Brain microvascular endothelial cell (primary cell): ENCODE measurements at places on chromosomes 4 and X.

DNA sequence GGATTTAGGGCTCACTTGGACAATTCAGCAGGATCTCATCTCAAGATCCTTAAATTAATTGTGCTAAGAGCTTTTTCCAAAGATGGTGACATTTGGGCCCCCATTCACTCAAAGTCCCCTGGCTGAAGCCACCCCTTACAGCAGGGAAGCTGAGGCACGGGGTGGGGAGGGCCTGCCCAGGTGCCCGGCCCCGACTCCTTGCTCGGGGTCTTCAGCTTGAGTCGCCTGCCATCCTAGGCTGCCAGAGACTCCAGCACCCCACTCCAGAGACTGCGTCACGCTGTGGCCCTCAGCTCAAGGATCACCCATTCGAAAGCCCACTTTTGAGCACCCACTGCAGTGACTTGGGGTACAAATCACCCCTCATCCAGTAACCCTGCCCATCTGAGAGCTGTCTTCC, 39.2 kb upstream of the GPR78 start:
- no peak for DNase-seq

DNA sequence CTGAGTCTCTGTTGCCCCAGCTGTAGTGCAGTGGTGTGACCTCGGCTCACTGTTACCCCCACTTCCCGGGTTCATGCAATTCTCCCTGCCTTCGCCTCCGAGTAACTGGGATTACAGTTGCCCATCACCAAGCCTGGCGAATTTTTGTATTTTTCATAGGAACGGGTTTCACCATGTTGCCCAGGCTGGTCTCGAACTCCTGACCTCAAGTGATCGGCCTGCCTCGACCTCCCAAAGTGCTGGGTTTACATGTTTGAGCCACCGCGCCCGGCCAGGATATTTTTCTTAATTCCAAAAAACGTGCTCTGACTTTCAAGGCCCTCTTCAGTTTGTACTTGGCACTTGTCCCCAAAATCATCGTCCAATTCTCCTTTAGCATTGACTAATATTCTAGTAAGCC, 129.2 kb upstream of the EPHA5 start:
- no peak for DNase-seq

DNA sequence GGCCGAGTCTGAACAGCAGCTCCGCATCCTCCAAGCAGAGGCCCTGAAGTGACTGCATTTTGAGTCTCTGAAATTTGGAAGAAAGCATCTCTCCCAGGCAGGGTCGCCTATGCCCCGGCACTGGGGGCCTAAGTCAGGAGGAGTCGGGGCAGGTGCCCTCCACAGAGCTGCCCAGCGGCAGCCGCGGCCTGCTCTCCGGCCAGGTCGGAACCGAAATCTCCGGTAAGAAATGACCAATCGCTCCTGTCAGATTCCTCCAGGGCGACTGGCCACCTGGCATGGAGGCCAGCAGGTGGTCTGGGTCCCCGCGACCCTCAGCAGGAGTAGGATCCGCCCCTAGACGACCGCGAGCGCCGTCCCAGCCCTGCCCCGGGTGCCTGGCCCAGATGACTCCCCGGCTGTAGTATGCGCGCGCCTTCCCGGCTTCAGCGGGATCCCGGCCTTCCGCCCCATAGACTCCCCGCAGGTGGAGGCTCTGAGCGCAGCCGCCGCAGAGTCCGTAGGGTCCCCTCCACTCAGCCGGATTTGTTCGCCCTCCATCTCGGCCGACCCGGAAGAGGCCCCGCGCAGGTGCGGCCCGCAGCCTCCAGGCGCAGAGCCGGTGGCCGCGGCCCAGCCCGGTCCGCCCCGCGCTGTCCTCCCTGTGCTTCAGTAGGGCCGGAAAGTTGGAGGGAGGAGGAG, 1.5 kb downstream of the NKX1-1 start:
- DNase-seq, result no peak

- DNase-seq, result no peak
Observed at GRCh38 chrX:19742826-19743225, 144.6 kb downstream of the SH3KBP1 start.

GRCh38 chrX:129523079-129523911, at the start of gene SMARCA1:
Gene SMARCA1, minus strand, starts transcription at chrX:129523490. Its CDS starts 120 bp downstream, at chrX:129523370.
- peak; percentile 37 for DNase-seq

GRCh38 chr4:186727977-186728519, 4.4 kb upstream of the FAT1 start:
- no peak for DNase-seq

- DNase-seq, result no peak
Observed at GRCh38 chr4:17562157-17562556, 14.8 kb upstream of the LAP3 start.

DNA sequence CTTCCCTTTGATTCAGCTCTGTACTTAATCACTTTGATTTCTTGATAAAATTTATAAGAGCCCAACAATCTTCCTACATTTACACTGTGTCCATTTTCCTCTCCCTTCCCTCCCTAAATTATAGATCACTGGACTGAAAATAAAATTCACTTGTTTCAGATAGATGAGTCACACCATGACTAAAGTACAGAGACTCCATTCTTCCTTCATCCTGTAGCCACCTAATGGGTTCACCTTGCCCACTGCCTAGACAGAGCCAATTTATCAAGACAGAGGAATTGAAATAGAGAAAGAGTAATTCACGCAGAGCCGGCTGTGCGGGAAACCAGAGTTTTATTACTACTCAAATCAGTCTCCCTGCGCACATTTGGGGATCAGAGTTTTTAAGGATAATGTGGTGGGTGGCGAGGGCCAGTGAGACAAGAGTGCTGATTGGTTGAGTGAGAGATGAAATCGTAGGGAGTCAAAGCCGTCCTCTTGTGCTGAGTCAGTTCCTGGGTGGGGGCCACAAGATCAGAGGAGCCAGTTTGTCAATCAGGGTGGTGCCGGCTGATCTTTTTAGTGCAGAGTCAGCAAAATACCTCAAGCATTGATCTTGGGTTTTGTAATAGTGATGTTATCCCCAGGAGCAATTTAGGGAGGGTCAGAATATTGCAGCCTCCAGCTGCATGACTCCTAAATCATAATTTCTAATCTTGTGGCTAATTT, 71.3 kb upstream of the MED14 start:
- DNase-seq, result no peak

DNA sequence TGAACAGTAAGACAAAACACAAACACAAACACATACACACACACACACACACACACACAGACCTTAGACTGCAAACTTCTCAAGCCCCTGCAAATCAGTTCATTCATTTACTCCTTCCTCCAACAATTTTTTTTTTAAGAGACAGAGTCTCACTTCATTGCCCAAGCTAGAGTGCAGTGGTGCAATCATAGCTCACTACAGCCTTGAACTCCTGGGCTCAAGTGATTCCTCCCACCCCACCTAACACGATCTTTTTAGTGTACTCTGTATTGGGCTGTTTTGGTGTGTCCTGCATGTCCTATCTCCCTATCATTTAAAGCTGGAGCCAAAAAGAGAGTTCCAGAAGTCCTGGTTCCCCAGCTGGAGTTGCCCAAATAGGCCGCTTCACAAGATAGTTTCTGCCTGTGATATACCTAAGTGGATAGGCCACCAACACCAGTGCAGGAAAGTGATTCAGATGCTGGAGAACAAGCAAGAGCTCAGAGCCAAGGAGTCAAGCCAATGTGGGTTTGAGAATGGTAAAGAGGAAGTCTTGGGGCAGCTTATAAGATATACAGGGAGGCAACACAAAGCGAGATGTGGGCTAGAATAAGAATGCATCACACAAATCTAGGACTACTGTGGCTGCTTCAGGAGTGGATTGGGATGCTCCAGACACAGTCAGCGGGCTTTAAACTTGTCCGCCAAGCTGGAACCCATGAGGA, 85.4 kb upstream of the RAPGEF2 start:
- DNase-seq, result no peak

GRCh38 chrX:69066966-69067525, 98.2 kb downstream of the PJA1 start:
- DNase-seq, result no peak

- DNase-seq, result no peak
Observed at GRCh38 chr4:7389101-7389701, 45.5 kb downstream of the PSAPL1 start.

DNA sequence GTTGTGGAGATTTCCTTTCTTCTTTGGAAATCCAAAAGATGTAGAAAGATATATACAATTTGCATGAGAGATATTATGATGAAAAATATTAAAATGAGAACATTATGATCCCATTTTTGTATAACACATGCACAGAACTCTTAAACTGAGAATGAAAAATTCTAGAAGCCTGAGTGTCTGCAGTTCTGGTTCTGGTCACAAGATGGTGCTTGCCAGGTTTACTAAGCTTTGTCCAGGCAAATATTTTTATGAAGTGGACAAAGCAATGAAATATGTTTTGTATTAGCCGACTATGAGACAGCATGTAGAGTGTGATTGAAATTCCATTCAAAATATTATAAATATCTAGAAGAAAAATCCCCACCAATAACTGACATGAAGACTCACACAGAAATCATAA, 2.2 kb downstream of the PWWP3B start:
- peak; percentile 33 for DNase-seq

GRCh38 chr4:163967263-163967662, 472.8 kb downstream of the TMA16 start:
- no peak for DNase-seq

GRCh38 chr4:181822005-181822375, 421.2 kb upstream of the TENM3 start:
- DNase-seq, result peak; percentile 59

- no peak for DNase-seq
Observed at GRCh38 chr4:140156529-140157171, 2.7 kb upstream of the MAML3 start.

DNA sequence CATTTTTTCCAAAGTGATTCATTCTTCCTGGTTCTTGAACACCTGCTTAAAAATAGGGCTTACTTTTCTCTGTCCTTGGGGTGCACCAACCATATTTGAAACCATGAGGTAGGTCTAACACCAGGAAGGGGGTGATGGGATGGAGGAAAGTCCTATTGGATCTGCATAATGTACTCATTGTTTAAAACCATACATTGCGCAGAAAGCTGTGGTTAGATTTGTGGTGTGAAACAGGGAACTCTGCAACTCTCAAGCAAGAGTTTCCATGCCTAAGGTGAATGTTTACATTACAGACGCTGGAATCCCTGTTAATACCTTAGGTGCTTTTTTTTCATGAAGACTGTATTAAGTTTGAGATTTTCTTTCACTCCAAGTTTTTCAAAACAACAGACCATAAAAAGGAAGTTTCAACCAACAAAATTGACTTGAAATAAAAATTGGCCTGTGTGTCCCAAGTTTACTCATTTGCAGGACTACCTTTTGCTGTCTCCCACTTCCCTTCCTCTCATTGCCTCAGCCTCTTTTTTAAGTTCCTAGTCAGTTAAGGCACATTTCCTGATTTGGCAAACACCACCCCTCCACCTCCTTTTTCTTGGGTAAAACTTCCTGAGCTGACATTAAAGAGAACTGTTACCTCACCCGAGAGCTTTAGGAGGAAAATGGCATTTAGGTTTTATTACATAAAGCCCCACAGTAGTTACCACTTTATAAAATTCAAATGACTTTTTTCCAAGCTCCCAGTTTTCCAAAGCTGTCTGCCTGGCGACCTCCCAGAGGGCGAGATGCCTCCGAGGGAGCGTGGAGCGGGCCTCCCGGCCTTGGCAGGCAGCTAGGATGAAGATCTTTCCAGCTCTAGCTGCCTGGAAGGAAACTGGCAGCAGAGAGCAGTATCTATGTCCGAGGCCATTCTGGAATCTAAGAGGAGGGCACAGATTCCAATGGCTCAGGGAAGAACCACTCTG, 47.9 kb upstream of the RBPJ start:
- no peak for DNase-seq

- no peak for DNase-seq
Observed at GRCh38 chr4:96326846-96327245, 487.0 kb downstream of the PDHA2 start.

GRCh38 chr4:175385797-175386196, 426.3 kb downstream of the GPM6A start:
- DNase-seq, result no peak

DNA sequence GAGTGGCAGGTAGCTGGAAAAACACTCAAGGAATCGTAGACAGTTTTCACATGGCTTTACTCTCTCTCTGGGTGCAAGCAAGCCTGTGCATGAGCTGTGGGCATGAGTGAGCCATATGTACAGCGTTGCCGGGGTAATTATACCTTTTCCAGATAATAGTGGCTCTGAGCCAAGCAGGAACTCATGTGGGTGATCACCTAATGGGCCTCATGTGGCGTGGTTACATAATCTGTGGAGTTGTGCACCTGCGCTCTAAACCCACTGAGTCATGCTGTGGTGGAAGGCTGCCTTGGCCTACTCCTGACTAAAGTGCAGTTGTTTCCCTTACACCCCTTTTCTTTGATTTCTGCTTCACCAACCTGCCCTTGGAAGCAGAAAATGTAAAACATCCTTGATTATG, 1564.5 kb upstream of the PCDH10 start:
- no peak for DNase-seq

DNA sequence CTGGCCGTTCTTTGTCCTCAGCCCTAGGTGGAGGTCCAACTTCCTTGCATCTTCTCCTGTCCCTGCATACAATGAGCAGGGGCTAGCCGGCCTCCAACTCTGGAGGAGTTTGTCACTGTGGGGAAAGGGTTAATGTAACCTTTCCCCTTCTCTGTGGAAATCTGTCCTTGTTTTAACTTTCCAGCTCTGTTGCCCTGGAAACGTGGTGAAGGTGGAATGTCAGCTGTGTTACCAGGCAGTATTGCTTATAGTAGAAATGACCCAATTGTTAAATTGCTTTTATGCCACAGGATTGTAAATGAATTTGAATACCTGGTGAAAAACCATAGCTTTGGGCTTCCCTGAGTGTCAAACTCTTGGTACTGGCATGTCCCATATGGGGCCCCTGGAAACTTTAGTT, 131.6 kb upstream of the SCML1 start:
- DNase-seq, result peak; percentile 36

DNA sequence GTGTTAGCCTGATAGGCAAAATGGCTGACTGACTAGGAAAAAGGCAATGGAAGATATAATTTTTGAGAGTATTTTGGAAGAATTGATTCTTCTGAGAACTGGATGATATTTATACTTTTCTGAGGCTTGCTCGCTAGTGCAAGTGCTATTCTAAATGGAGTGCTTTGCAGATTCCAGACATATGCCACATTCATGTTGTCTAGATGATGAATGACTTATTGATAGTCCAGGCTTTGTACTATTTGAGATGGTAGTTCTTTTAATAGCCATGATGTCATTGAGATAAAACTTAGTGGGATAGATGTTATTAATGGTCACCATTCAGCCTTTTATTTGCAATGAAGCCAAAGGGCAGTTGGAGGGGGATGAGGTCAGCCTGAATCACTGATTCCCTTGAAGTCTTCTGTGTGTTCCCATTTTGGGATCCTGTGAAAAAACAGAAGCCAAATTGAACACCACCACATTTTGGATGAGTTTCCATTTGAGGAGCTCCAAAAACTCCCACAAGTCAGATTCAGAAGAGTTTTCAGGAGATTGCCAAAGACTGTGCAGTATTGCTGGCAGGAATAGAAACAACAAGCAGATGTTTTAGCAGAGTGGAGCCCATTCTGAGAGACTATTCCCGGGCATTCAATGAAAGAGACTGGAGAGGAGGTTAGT, 184.1 kb downstream of the IL1RAPL2 start:
- no peak for DNase-seq

- no peak for DNase-seq
Observed at GRCh38 chr4:26028793-26029567, 115.0 kb downstream of the SMIM20 start.
